ENCODE measurements at places on chromosomes 2 and 18.

DNA sequence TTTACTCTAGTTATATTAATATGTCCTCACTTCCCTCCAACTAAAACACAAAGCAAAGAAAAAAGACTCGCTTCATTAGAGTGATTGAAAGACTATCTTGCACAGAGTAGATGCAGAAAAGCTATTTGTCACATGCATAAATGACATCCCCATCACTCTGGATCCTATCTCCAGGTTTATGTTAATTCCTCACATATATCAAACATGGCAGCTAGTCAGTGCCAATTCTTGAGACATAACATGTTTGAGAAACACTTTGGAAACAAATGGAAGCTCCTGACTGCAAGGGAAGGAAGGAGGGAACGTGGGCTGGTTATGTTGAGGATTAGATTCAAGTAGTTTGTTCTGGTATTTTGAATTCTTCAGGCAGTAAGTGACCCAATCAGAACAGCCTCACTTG is 89.8 kb upstream of the BCL2L11 start:
- DNase-seq = no peak

DNA sequence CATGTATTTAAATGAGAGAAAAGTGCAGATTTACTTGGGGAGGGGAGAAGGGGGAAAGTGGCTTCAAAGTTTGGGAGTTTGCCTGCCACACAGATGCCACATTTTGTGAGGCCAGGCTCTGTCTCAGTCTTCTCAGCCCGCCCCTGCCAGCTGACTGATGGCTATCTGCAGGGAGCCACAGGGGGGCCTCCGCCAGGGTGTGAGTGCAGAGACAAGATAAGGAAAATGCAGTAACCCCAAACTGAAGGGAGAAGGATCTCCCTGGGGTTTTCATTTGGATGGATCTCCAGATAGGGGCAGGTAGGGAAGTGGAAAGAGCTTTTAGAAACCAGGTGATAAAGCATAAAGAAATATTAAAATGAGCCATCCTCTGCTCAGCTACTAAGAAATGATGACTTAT is 128.8 kb downstream of the ZNF521 start:
- no peak for DNase-seq

GRCh38 chr2:236619910-236620612 is 50.4 kb downstream of the ACKR3 start:
- no peak for DNase-seq

DNA sequence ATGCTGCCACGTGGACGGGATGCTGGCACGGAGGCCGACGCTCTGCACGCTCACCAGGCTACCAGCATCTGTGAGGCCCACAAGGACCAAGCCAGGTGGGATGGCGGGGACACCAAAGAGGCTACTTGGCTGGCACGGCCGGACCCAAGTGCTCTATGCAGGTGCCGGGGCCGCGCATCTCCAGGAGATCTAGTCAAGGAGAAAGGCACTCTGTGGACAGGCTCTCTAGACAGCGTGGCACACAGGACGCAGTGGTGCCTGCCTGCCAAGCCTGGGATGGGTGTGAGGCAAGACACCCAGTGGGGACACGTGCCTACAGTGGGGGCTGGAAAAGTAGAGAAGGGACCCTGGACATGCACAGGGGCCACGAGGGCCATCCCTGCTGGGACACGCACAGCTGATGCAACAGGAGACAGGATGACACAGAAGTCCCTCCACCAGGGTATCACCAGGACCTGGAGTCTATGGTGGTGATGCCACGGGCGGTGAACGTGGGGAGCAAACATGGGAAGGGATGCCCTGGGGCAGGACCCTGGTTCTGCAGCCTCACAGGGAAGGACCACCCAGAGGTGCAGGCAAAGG is 28.5 kb downstream of the ZNF516 start:
- DNase-seq = no peak

GRCh38 chr2:197871780-197872456 is 67.5 kb downstream of the PLCL1 start:
- DNase-seq = no peak

DNA sequence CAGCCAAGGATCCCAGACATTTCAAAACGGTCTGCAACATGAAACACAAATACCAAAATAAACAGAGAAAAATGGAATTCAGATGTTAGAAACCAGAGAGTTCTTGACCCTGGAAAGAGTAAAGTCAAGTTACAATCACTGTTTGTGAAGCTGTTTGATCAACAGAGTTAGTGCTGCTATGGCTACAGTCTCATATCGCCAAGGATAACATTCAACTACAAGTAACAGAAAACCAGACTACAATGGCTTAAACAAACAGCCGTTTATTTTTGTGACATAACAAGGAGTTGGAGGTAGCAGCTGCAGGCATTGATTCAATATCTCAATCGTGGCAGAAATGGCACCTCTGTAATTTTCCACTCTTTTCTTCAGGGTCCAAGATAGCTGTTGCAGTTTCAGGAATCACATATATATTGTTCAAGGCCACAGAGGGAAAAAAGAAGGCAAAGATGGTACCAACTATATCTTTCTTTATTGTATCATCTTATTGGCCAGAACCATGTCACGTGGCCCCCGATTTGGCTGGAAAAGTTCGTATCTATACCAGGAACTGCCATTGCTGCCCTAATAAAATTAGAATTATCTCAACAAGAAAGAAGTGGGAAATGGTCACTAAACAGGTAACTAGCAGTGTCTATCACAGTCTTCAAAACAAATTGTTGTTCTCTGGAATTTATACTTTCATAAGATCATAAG is 17.7 kb upstream of the HNRNPLL start:
- DNase-seq = peak; percentile 73

- DNase-seq = no peak
Measured at GRCh38 chr2:240460253-240460711, 24.8 kb downstream of the GPC1 start.

DNA sequence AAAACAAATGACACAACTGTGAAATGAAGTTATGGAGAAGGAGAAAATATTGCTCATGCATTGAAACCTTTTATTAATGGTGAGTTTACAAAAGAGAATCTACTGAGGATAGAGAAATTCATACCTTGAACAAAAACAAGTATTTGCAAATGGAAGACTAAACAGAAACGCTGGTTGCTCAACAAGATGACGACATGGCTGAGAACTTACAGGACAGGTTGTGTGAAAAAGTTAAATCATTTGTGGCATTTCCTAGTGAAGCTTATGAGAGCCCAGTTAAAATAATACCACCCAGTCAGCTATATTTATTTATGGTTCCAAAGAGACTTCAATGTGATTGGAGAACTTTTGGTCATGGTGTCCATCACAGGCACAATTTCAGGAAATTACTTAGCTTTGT is 148.6 kb upstream of the PKDCC start:
- no peak for DNase-seq

DNA sequence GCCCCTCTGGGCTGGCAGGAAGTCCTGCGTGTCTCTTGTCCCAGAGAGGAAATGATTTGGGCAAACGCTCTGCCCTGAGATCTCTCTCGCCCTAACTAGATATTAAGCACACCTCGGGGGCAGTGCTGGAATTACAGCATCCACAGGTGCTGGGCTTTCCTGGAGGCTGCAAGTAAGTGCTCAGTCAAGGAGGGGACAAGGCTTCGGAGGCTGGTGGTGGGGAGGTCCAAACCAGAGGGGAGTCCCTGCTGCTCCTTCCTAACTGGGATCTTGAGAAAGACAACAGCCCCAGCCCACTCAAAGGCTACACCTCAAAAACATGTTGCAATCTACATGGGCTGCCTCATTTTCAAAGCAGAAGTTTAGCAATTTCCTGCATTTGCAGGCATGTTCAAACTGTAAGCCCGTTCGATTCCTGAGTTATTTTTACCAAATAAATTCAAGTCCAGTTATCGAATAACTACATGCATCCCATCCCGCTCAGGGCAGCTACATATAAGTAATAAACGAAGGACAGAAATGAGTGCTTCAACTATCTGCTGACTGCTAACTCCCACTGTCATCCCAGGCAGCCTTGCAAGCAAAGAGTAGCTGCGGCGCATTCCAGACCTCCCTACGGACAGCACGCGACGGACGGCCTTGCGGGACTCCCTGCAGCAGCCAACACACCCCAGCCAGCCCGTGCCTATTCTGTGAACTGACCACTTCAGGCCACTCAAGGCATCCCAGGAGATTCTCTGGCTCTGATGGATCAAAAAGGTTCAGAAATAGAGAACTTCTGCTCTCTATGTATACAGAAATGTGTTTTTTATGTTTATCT is 27.5 kb downstream of the ZNF516 start:
- DNase-seq = no peak

GRCh38 chr2:17781482-17781881 is 27.5 kb downstream of the GEN1 start:
- no peak for DNase-seq

DNA sequence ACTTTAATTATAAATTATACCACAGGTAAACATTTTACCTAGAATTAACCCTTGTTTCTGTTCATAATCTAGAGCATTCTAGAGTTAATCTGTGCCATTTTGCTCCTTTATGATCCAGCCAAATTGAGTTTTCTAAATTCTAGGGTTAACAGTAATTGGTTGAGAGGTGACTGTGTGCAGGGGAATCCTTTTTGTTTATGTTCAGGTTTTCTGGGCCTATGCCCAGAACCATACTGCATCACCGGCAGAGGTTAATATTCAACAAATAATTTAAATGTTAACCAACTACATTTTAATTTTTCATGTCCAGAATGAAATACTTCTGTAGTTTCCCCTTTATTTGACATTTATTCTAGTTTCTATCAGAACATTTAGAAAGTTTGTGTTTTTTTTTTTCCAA is 32.3 kb downstream of the CARF start:
- DNase-seq = no peak

DNA sequence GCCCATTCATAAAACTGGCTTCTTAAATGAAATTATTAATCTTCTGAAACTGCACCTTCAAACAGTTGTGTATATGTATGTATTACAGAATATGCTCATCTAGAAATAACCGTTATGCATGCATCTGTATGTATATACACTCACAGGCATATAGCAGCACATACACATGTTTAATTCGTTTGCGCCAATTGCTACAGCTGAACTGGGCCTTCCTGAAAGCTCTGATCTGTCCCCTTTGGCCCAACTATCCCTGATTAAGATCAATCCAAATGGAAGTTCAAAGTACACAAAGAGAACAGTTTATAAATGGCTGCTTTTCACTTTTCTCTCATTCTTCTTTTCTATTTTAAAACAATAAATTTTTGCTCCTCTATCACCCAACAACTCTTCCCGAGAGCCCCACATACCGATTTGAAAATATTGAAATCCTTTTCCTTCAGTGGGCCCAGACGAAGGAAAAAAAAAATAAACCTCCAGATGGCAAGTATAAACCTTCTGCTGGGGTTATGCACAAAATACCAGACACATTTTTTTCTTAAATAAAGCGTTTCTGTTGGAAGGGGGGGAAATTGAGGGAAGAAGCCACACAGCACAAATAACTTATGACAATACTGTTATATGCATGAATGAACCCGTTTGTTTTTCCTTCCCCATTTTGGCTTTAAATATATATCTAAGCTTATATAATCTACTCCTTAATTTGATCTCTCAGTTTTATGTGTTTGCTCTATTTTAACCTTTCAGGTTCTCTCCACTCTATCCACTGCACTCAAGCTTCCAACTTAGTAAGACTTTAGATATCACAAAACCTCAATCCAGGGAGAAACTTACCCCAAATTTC is 267.3 kb downstream of the TCF4 start:
- DNase-seq = no peak

GRCh38 chr2:236136538-236136937 is 31.6 kb downstream of the GBX2 start:
- no peak for DNase-seq

DNA sequence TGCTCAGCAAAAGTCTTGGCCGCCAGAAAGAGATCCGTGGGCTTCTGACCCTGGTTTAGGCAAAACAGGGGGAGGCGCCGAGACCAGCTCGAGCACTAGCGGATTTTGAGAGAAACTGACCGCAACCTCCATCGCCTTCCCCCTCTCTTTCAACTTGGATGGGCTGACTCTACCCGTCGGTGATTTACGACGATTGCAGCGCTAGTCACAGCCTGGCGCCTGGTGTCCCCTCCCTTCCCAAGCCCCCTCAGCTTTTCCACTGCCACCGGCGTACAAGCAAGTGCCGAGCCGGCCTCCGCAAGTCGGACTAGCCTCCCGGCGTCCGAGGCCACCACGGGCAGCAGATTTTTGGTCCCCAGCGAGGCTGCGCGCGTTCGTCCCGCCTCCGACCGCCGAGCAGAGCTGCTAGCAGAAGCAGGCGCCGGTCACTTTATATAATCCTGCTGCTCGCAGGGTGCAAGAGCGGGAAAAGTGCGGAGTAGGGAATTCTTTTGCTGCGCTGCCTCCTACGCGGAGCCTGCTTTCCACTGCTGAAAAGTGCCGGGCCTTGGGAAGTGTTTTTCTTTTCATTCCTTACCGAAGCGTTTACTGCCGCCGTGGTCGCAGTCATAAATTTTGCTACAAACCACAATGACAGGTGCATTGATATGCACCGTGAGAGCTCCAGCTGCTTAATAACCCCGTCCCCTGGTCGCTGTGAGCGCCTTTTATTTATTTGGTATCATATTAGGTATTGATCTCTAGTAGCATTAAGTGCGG is 7.7 kb downstream of the HOXD3 start:
- no peak for DNase-seq

- no peak for DNase-seq
Measured at GRCh38 chr18:3610813-3611212, 160.8 kb downstream of the TGIF1 start.

DNA sequence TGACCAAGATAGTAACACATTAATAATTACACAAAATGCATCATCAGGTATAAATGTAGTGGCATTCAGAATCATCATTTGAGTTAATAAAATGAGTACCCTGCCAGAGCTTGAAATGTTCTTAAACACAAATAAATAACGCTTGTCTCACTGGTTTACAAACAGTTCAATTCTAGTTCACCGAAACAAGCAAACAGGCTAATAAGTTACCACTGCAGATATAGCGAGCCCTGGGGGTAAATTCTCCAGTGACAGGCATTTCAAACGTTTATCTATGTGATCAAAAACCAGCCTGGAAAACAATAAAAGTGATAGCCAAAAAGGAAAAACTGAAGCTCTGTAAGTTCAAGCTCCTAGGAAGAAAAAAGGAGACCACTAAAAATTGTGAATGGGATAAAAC is 152.6 kb downstream of the THADA start:
- DNase-seq = no peak

DNA sequence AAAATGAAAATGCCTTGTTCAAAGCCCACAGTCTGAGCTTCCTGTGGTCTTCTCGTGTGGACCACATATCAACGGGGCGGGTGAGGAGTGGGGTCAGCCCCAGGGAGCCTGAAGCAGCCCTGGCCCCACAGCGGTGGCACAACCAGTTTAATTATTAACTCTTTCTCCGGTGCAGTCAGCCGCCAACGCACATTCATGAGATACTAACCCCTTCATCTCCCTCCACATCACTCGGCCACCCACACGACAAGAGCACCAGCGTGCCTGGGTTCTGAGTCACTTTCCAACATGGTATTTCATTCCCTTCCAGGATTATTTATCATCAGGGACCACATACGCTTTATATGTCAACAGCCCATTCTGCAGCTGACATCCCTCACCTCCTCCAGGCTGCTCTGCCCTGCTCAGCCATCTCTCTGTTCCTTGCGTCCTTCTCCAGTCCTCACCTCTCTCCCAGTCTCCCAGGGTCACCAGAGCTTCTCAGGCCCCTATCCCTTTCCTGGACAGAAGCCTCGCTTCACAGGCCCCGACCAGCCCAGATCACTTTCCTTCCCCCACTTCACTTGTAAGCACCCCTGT is 48.0 kb upstream of the ID2 start:
- peak; percentile 35 for DNase-seq
